ENCODE measurements at places on chromosomes 3 and 15.

- peak; percentile 27 for DNase-seq
Observed at GRCh38 chr15:91302588-91303439, 202.8 kb downstream of the SV2B start.

GRCh38 chr3:143634991-143635390, 213.3 kb downstream of the SLC9A9 start:
- peak; percentile 87 for DNase-seq

DNA sequence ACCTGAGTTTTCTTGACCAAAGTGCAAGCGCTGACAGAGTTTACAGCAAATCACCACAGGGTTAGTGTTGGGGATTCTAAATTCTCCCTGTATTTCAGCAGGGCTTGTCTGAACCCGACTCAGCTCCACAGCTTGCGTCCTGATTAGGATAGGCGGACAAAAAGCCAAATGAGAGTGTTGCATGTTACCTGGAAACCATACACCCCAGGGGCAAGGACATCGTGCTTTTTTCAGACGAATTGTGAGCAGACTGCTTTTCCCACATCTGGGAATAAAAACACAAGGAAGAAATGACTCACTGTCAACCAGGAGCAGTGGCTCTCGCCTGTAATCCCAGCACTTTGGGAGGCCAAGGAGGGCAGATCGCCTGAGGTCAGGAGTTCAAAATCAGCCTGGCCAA, 3.0 kb downstream of the DZIP1L start:
- no peak for DNase-seq

DNA sequence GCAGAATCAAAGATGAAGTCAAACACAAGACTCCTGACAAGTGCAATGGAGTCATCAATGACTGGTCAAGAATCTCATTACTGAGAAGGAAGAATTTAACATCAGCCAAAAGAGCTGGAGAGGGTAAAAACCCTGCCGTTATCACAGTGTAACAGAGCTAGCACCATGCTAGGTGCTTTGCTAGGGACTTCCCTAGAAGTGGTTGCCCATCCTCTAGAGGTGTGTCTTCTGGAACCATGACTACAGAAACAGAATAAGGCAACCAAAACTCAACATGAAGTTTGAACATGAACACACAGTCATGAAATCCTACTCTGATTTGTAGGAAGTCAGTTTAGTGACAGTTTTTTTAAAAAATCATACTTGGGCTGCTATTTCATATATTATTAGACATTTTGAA, 9.5 kb downstream of the ACAD11 start:
- DNase-seq: no peak

- no peak for DNase-seq
Observed at GRCh38 chr3:177236704-177237103, 39.4 kb upstream of the TBL1XR1 start.

DNA sequence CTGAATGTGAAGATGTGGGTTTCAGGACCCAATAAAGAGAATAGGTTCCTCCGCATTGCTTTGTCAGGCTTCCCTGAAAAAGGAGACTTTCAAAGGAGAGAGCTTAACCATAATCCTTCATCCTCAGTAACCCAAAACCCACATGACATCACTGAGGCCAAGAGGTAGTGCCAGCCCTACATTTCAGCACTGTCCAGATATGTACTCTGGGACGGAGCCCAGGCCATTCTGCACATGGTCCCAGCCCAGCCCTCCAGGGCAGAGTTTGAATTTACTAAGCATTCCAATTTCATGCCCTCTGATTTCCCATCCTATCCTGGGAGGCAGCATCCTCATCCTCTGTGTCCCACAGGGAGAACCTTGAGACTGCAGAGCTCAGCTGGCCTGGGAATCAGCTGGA, 210.5 kb downstream of the GABRB3 start:
- no peak for DNase-seq

- DNase-seq: no peak
Observed at GRCh38 chr3:183218826-183219225, 34.2 kb upstream of the B3GNT5 start.

DNA sequence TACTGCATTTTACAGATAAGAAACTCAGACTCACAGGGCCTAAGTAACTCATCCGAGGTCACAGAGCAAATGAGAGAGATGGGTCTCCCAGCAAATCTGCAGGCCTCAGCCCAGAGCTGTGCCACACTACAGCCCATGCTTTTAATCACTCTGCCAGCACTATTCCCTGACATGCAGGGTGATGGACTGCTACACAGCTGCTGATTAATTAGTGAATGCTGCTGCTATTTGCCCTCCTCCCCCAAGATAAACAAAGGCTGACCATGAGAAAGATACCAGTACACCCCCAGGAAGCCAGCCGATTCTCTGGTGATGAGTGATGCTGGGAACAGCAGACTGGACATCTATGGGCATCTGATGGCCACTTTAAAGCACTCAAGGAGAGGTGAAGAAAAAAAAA, 39.3 kb downstream of the RFTN1 start:
- DNase-seq: no peak

DNA sequence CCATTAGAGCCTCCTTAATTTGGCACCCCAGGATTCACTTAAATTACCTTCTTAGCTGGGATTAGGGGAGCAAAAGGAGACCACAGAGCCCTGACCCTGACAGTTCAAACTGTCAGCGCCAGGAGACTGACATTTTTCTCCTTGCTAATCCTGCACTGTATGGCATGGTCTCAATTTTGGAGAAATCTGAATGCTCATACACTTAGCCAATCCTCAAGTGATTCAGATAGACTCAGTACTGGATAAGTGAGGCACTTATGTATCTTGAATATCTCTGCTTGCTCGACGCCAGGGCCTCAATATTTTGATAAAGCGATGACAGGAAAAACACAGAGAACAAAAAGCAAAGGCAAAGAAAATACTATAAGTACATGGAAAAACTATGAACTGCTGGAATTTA, 375.9 kb upstream of the WNT5A start:
- no peak for DNase-seq

- DNase-seq: peak; percentile 10
Observed at GRCh38 chr15:73858062-73858461, 15.3 kb upstream of the TBC1D21 start.

DNA sequence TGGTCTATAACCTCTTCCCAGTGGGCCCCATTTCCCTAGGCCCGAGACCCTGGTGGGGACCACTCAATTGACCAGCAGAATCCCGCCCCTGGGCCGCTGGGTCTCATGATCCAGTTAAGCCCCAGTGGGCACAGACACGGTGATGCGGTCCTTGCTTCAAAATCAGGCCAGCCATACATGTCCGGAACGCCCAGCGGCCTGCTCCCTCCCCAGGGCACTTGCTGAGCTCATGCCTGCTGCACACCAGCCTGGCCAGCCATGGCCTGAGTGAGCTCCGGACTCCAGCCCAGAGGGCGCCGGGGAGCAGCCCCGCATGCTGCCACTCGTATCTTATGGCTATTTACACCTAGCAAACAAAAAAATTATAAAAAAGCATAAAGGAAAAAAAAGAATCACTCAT, 34.4 kb upstream of the IQSEC1 start:
- no peak for DNase-seq

GRCh38 chr3:47985381-47985780, 30.8 kb downstream of the MAP4 start:
- no peak for DNase-seq

GRCh38 chr15:71093054-71094024, 21.9 kb upstream of the THSD4 start:
- no peak for DNase-seq

DNA sequence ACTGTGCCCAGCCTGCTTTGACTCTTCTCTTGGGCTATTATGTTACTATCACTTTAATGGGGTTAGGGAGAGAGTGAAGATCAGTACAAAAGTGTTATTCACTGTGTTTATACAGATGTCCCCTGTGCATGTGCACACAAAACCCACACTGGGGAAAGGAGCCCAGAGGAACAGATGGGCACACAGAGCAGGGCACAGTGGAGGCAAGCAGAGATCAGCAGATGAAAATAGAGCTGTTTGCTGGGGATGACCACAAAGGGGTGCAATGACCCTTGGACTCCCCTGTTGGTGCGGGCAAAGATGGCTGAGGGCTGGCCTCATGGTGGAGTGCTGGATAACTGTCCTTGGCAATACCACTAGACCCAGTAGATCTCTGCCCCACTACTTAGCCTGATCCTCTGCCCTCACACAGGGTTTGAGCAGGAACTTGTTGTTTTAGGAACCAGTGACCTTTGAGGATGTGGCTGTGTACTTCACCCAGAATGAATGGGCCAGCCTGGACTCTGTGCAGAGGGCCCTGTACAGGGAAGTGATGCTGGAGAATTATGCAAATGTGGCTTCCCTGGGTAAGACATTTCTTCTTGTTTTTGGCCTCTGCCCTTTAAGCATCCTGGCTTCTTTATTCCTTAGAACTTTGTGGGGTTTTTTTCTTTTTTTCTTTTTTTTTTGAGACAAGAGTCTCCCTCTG, 5.3 kb downstream of the ZNF620 start:
- no peak for DNase-seq

Measured in posterior cingulate gyrus (tissue), 11 donors.